Esophagus squamous epithelium (tissue), 5 donors: ENCODE measurements at places on chromosomes 2 and 18.

DNA sequence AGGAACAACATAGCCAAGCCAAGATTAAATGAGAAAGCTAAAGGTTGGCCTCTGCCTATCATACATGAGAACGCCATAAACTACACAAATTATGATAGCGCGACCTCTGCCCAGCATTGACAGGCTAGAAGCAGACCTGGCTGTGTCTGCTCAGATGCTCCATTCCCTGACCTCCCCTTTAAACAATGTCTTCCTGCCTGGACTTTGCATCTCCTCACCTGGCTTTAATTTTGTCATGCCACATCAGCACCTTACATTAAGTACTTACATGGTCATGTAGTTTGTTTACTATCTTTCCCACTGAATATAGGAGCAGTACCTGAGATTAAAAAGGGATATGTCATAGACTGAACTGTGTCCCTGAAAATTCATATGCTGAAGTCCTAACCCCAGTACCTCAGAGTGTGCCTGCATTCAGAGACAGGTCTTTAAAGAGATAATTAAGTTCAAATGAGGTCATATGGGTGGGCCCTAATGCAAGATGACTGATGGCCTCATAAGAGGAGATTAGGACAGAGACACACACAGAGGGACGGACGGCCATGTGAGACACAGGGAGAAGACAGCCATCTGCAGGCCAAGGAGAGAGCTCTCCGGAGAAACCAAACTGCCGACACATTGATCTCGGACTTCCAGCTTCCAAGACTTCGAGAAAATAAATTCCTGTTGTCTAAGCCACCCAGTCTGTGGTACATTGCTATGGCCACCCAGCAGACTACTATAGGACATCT is 103.7 kb downstream of the BIN1 start:
- no peak for DNase-seq

GRCh38 chr2:95276888-95277245 is 2.6 kb downstream of the PROM2 start:
- no peak for DNase-seq

DNA sequence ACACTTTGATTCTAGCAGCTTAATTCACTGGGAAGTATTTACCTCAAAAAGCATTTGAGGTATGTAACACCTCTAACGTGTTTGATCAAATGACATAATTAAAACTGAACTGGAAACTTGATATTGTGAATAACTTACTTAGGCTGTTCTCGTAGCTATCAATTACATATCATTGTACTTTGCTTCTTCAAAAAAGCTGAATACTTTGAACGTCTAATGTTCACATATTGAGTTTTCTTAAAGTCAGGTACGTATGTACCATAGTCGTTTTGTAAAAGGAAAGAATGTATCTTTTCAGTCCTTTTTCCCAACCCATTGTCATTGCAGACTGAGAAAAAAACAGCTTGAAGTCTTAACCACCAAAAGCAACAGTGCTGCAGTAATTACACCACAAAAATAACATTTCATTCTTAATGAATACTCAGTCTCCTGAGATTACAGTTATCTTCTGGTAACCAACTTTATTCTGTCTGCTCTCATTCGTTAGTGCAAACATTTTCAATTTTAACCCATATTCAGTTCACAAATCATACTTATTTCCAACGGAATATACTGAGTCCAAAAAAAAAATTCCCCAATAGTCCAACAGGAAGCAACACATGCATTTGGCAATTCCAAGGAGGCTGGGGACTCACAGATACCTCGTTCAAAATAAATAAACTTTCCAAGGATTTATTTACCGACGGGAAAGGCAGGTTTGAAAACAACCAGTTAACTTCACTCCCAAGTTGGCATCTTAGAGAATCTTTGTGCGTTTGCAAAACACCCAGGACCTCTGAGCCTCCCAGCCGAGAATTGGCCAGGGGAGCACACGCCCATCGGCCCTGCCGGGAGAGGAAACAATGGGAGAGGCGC is 1.1 kb downstream of the CHN1 start:
- DNase-seq = no peak

DNA sequence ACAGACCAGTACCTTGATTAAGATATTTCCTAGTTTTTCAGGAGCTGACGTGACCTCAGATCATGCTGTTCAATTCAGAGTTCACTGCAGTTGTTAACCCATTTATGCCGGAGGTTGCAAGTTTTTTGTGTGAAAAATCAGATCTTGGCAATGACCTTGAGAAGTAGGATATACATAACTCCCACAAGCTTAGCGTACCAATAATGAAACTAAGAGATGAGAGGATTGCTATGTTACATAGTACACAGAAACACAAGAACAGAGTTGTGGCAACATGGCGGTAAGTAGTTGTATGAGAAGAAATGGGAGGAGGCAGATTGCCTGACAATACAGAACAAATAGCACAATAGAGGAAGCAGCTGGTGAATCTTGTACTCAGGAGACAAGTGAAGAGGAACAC is 39.1 kb downstream of the PPIG start:
- no peak for DNase-seq

DNA sequence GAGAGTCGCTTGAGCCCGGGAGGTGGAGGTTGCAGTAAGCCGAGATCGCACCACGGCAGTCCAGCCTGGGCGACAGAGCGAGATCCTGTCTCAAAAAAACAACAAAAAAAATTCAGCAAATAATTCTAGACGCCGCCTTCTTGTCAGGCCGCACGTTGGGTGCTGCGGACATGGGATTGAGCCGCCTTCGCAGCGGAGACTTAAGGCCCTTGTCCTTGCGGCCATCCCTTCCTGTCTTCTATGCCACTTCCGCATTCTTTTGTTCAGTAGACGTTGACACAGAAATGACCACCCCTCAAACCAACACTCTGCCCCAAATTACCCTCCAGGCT is 15.8 kb downstream of the PTPN18 start:
- DNase-seq = no peak

DNA sequence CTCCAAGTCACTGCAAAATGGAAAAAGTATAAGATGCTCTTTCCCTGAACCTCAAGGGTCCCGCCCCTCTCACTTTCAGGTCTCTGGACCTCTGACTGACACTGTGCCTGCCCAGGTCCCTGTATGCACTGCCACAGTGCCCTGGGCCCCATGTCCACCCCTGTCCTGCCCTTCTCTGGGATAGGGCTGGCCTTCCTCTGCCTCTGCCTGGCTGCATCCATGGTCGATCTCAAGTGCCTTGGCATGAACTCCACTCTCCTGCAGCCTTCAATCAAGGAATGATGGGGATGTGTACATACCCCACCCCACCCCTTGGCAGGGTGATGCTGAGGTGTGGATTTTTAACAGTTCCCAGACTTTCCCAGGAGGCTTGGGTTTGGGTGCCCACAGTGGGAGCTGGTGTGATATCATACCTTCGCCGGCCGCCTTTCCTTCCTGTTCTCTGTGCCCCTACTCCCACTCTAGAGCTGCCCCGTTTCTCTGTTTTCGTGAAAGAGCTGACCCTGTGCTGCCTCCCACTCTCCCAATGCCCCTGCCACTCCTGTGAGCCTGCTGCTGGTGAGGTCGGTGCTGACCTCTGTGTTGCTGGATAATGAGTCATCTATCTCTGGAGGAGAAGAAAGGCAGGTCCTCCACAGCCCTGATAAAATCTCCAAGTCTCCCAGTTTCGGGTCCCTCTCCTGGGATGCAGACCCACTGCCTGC is 18.9 kb downstream of the PTPN18 start:
- no peak for DNase-seq

GRCh38 chr2:165902934-165903333 is 50.6 kb downstream of the TTC21B start:
- no peak for DNase-seq

DNA sequence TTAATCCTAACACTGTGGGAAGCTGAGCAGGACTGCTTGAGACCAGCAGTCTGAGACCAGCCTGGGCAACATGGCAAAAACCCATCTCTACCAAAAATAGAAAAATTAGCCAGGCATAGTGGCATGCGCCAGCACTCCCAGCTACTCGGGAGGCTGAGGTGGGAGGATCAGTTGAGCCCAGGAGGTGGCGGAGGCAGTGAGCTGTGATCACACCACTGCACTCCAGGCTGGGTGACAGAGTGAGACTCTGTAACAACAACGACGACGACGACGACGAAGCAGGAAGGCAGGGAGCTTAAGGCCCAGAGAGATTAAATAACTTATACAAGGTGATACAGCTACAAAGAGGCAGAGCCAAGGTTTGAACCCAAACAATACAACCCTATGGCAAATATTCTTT is 37.3 kb downstream of the CFAP36 start:
- DNase-seq = no peak

DNA sequence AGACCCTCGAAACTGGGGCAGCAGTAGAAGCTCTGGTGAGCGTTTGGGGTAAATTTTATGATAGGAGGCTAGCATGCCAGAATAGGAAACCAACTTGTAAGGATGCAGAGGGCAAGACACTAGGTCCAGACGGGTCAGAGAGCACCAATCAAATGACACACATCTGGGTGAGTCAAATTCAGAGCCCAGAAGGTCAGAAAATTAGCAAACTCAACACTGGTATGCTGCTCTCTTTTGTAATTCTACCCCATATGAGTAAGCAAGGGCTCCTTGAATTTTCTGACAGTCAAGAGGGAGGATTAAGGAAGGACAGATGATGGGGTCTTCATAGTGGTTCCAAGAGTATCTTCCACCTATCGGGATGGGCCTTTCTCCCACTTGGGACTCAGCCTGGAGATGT is 209.8 kb downstream of the BCL2 start:
- DNase-seq = no peak
